Transverse colon (tissue), 4 donors: ENCODE measurements at places on chromosomes 7 and 10.
A peak's percentile ranks its signal among the peaks of the same experiment; 100 is the strongest.

GRCh38 chr10:7302392-7302906, 108.4 kb downstream of the SFMBT2 start:
- no peak for DNase-seq

DNA sequence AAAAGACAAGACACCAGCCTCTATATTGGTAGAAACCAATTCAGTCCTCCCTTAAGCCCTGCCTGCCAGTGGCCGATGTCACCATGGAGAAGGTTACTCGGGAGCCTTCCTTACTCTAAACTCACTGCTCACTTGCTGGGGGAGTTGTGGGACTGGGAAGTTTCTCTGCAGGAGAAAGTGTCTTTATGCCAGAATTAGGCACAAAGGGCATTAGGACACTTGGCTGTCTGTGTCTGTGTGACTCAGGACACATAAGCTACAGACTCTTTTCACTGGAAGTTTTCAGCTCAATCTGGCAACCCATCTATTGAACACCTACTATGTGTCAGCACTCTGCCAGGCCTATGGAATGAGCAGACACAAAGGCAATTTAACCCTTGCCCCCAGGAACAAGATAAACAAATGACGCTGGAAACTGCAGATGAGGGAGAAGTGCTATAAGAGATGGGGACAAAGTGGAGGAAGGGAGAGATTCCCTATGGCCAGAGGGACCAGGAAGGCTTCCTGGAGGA, 49.5 kb upstream of the CACUL1 start:
- DNase-seq, result no peak

DNA sequence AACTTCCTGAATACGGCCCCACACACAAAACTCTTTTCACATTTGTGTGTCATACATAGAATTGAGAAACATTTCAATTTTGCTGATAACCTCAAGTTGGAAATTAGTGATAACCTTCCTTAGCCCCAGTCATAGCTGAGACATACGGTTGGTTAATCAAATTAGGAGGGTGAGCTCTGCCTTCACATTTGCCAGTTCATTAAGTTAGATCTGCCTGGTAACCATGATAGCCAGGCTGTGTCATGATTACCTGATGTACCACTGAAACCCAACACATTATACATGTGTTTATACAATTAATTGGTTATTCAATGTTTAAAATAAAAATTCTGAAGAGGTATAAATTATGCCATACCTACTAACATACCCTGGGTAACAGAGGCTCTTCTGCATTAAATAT, 60.8 kb upstream of the RAB11FIP2 start:
- no peak for DNase-seq

GRCh38 chr7:150367677-150368095, 936 bp upstream of the REPIN1 start:
- no peak for DNase-seq

- no peak for DNase-seq
Observed at GRCh38 chr7:30694218-30694745, 12.0 kb upstream of the CRHR2 start.

- peak; percentile 38 for DNase-seq
Observed at GRCh38 chr7:924541-925231, 29.8 kb downstream of the ADAP1 start.

- no peak for DNase-seq
Observed at GRCh38 chr10:123458933-123459332, 207.2 kb upstream of the GPR26 start.

DNA sequence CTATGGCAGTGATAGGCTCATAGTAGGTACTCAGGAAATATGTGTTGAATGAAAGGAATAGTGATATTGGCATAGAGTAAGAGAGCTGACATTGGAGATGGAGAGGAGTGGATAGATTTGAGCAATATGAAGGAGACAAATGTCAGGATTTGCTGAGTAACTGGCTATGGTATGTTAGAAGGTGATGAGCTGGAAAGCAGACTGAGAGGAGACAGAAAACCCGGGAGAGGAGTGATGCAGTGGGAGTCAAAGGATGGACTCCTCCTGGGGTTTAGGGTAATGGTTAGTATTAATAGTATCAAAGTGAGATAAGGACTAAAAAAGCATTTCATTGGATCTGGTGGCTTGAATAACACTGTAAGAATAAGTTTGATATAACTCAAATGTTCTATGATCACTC, 64.8 kb downstream of the CD36 start:
- DNase-seq, result no peak

GRCh38 chr10:71269301-71270288, 49.5 kb upstream of the SLC29A3 start:
- DNase-seq, result no peak

DNA sequence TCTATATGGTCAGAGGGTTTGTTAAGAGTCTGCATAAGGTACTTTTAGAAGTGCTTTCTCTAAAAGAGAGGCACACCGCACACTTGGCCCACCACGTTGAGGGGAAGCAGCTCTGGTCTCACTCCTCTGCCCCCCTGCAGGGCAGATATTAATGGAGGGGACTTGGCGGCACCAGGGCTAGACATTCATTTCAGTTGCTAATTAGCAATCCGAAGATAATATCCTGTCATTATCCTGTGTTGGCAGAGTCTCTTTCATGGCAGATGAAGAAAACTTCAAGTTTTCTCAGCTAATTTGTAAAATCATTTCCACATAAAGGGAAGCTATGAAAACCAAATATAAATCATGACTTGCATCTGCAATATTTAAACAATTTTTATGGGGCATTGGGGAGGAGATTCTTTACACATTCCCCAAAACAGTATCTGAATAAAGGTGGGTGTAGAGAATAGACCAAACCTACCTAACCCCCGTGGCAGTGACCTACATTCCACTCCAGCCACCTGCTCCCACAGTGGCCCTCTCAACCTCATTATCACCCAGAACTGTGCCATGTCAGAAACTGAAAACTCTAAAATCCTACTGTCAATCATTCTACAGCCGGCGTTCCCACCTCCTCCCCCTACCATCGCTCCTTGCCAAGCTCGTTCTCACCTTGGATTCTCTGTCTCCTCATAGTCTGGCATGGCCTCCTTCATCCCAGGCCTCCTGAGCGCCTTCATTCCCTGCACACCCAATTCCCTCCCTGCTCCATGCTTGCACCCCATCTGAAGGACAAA, 54.1 kb upstream of the STK17A start:
- no peak for DNase-seq

DNA sequence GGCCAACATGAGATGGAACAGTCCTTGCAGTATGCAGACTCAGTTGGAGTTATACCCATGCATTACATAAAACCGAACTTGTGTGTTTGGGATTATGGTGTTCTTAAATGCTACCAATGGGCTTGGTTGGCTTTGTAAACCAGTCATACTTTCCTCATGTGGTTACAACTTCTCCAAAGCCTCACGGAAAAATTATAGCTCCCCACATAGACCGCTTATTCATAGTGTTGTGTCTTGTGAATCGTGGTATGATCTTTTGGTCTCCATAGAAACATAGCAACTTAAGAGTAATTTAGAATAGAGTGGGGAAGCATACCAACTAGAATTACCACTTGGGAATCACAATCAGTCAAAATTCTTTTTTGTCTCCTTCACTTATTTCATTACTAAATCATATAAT, 112.3 kb upstream of the FZD1 start:
- DNase-seq, result no peak

DNA sequence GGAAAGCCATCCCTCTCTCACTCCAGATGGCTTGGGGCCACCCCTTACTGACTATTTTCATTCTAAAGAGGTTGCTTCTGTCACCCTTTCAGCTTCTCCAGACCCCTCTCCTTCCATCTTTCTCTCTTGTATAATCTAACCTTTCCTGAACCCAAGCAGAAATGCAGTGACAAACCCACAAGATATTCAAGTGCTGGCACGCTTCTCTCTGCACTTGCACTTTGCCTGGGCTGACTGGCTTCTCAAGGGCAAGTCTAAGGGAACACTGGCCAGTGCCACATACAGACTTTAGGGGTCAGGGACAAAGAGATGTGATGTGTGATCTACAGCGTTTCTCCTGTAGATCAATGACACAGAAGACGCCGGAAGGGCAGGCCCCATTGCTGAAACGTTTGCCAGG, 150.4 kb upstream of the LANCL2 start:
- DNase-seq, result no peak

DNA sequence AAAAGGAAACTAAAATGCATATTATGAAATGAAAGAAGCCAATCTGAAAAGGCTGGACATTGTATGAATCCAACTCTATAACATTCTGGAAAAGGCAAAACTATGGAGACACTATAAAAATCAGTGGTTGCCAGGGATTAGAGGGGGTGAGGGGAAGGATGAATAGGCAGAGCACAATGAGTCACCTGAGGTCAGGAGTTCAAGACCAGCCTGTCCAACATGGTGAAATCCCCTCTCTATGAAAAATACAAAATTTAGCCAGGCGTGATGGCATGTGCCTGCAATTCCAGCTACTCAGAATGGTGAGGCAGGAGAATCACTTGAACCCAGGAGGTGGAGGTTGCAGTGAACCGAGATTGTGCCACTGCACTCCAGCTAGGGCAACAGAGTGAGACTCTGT, 324.8 kb upstream of the PHYHIPL start:
- no peak for DNase-seq

DNA sequence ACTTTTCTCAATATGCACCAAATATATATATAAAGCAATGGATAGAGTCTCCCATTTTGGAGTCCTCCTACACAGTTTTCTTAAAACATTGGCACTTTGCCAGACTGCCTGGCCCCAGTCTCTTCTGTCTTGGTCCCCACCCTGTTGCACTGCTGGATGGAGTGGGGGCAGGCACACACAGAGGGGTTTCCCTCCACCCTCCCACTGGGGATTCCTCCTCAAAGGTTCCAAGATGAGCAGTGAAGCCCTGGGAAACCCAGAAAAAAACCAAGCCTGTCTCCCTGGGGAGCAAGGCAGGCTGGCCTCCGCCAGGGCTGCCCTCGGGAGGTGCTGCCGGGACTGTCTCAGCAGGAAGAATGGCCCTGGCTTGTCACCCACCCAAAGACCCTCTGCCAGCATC, 68.0 kb downstream of the SH3PXD2A start:
- DNase-seq, result no peak

- no peak for DNase-seq
Observed at GRCh38 chr10:121678631-121679174, 80.5 kb upstream of the FGFR2 start.

DNA sequence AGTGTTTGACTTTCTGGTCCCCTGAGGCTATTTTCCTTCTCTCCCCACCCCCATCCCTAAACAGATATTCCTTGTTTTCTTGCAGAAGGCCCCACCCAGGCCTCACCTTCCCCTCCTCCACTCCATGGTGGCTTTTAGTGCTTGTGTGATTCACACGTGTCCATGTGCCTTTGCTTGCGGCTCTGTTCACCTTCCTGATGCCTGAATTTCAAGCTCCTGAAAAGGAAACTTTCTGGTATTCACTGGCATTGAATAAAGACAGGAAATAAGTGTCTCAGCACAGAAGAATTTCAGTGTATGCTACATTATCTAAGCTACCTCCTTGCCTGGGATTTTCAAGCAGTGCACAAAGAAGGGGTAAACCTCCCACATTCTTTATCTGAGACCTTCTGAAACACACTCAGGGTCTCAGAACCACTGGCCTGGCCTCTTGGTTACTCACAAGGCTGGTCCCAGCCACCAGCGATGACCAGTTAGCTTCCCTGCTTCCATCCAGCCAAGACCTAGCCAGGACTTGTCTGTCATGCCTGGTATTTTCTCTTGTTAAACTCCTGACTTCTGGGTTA, 17.2 kb upstream of the UBE2H start:
- peak; percentile 41 for DNase-seq

DNA sequence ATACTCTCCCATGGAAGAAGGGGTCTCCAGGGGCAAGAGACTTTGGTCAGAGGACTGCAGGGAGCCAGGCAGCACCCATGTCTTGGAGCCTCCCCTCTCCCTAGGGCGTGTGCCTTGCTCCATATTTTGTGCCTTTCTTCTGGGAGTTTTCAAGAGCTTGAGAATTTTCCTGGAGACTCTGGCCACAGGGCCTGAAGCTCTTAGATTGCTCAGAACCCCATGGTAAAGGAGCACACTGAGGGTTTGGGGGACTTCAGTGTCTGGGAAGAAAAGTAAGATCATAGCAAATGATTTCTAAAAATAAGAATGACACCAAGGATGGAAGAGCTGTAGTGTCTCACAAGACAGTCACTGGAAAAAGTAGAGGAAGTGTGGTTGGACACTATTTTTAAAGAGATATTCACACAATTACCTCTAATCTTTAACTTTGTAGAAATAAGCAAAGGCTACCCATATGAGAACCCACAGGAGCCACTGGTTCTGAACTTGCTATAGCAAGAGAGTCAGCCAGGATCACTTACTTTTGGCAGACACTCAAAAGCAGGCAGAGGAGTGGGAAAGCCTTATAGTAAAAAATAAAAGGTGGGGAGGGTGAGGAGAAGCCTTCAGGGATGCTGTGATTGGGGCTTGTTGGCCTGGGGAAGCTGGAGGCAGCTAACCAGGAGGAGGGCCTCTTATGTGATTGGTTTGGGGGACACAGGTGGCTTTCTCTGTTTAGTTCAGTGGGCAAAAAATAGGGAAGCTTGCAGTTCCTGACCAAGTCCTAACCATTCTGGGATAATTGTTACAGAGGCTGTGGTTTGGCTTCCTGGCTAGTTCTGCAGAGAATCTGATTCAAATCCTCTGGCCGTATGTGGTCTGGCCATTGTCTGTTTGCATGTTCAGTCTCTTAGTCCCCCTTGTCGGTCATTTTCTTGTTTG, 5.1 kb upstream of the CSGALNACT2 start:
- DNase-seq, result no peak

DNA sequence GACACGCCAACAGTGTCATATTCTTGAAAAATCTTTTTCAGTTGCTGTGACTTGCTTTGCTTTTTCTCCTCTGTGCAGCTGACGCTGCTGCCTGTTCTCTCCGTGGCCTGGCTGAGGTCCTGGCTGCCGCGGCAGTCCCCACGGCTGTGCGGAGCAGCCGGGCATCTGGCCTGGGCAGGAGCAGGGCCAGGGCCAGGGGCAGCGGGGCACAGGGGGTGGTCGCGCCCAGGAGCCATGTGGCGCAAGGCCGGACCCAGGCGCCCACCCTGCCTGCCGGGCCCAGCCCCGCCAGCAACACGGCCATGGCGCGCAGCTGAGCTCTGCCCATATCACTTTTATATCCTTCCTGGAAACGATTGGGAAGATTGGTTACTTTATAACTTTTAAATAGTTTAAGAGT, 109.4 kb upstream of the ACBD5 start:
- DNase-seq, result no peak

GRCh38 chr10:127414024-127414423, 135.1 kb upstream of the NPS start:
- DNase-seq, result no peak

GRCh38 chr7:44805950-44806349, 9.5 kb downstream of the PPIA start:
- DNase-seq, result no peak

DNA sequence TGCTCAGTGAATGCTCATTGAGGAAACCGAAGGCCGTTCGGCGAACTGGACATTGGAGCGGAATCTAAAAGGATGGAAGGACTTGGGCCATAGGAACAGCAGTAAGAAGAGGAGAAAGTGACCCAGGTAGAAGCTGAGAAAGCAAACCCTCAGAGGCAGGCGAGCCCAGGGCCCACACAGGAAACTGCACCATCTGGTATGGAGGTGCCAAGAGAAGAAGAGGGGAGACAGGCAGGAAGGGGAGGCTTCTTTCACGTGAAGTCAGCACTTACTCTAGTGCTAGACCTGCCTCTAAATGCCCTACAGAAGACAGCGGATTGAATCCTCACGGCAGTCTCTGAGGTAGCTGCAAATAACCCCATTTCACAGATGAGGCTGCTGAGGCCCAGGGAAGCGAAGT, 10.2 kb upstream of the CRHR2 start:
- DNase-seq, result no peak
